ENCODE measurements at places on chromosomes 1 and 21. TPM values are rescaled to one million over a fixed set of nuclear protein-coding genes. Genes with fewer than 3 reads are reported as not detected.
A peak's percentile ranks its signal among the peaks of the same experiment; 100 is the strongest.

GRCh38 chr1:215119719-215120365 is 37.3 kb downstream of the KCNK2 start:
- DNase-seq: peak; percentile 85
- H3K27ac ChIP-seq: peak overlapping the region; percentile 64
- H3K27me3 ChIP-seq: no peaks in the 10 kb centered on the region
- H3K36me3 ChIP-seq: peaks cover 30% of the 10 kb centered on the region
- H3K4me3 ChIP-seq: no peak overlapping the region
- peaks cover 57% of the 10 kb centered on the region for H3K4me1 ChIP-seq

DNA sequence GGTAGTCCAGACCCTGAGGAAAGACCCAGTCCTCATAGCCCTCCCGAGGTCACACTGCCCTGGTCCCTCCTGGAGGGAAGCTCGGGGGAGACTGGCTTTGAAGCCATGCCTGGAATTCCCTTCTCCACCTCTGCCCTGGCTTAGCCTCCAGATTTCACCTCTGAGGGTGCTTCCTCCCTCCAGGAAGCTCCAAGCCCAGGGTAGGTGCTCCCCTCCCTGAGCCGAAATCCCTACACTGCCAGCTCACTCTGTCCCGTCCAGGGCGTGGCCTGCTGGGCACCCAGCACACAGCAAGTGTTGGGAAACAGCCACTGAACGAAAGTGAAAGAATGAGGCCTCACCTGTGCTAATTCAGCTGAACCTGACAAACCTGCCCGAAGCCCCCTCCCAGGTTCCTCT is 6.0 kb upstream of the TNFRSF25 start:
- no peaks in the 10 kb centered on the region for H3K4me1 ChIP-seq
- no peaks in the 10 kb centered on the region for H3K27me3 ChIP-seq
- no peak overlapping the region for H3K4me3 ChIP-seq
- H3K36me3 ChIP-seq: no peaks in the 10 kb centered on the region
- DNase-seq: no peak

DNA sequence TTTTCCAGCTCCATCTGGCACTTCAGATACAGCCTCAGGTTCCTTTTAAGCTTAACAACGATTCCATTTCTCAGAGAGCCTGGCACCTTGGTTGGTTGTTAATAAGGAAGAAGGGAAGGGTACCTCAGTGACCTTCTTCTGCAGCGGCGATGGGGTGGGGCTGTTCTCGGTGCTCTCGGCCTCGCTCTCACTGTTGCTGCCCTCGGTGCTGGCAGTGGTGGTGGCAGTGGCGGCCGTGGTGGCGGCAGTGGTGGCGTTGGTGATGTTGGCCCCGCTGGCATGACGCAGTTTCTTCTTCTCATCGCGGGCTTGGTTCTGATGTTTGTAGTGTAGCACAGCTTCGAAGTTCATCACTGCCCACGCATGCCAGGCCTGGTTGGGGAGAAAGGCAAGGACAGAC is 30.7 kb upstream of the EXOSC10 start:
- no peak overlapping the region for H3K27ac ChIP-seq
- peaks cover 45% of the 10 kb centered on the region for H3K36me3 ChIP-seq
- no peak for DNase-seq
- no peak overlapping the region for H3K4me3 ChIP-seq
- H3K27me3 ChIP-seq: no peaks in the 10 kb centered on the region

DNA sequence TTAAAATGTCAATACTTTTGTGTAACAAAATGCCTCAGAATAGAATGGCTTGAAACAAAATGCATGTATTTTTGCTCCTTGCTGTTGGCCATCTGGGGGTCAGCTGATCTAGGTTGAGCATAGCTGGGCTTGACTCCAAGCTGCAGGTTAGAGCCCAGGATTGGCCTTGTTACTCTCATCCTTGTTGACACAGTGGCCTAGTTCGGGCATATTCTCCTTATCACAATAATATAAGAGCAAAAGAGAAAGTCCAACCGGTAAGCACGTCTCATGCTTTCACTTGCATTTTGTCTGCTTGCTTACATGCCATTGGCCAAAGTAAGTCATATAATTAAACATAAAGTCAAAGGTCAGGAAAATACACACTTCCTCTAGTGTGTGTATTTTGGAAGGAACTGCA is 456.2 kb downstream of the KCNT2 start:
- no peak overlapping the region for H3K4me3 ChIP-seq
- H3K27me3 ChIP-seq: no peaks in the 10 kb centered on the region
- DNase-seq: no peak

- H3K4me1 ChIP-seq: no peaks in the 10 kb centered on the region
- no peak for DNase-seq
- no peaks in the 10 kb centered on the region for H3K27me3 ChIP-seq
Observed at GRCh38 chr21:42459082-42459460, 37.0 kb downstream of the RSPH1 start.

DNA sequence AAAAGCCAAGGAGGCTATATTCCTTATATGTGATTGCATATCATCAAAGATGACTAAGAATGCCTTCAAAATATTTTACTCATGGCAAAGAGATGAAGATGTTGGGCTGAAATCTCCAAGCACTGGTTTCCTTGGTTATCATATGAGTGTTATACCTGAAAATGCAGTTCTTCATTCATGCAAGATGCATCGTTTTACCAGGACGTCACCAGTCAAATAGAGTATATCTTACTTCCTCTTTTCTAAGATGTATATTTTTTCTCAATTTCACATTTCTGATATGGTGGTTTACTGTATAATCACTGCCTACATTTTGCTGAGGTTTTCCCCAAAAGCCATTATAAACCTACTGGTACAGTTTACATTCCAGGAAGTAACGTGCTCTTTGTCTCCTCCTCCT is 1085.7 kb downstream of the NCAM2 start:
- H3K36me3 ChIP-seq: no peaks in the 10 kb centered on the region
- DNase-seq: no peak
- H3K4me3 ChIP-seq: no peak overlapping the region
- no peak overlapping the region for H3K27ac ChIP-seq
- H3K4me1 ChIP-seq: no peaks in the 10 kb centered on the region
- no peaks in the 10 kb centered on the region for H3K27me3 ChIP-seq

DNA sequence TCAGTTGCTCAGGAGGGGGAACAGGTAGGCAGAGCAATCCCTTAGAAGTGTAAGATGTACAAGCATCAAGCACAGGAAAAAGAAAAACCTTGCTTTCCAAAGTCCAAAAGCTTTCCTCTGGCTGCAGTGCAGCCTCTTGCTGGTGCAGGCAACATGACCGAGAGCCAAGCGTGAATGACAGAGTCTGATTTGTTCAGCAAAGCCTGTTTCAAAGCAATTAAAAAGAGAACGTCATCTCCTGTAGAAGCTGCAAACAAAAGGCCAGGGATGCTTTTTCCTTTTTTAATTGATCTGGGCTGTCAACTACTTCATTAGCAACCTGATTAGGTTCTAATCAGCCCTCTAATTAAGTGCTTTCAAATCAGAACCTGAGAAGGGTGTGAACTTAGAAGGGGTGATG is 38.2 kb upstream of the PLA2G2C start:
- peaks cover 71% of the 10 kb centered on the region for H3K27me3 ChIP-seq
- no peak overlapping the region for H3K4me3 ChIP-seq
- H3K4me1 ChIP-seq: no peaks in the 10 kb centered on the region
- no peaks in the 10 kb centered on the region for H3K36me3 ChIP-seq
- no peak overlapping the region for H3K27ac ChIP-seq

DNA sequence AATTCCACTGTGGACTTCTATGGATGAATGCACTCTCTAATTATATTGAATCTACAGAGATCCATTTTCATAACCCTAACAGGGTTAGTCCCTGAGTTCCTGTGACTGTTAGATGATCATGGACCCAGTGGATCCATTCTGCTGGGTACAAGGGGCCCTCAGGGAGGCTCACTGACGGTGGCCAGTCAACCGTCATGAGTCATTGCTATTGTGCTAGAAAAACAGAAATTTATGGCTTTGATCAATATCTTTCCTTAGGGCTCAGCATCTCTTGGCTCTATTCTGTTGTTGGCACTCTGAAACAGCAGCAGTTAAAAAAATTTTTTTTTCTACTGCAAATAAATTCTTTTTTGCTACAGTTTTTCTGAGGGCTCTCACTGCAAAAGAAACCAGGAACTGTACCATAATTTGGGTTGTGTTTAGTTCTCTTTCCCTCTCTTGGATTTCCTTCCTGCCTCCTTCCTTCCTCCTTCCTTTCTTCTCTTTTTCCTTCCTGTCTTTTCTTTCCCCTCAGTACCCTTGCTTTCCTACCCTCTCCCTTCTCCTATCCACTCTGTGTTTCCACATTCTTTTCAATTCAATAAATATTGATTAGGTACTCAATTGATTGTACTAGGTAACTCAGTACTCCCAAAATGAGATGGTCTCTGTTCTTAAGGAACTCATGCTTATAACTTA is 49.5 kb downstream of the UTP25 start:
- no peaks in the 10 kb centered on the region for H3K36me3 ChIP-seq
- H3K4me3 ChIP-seq: no peak overlapping the region
- H3K27ac ChIP-seq: no peak overlapping the region

DNA sequence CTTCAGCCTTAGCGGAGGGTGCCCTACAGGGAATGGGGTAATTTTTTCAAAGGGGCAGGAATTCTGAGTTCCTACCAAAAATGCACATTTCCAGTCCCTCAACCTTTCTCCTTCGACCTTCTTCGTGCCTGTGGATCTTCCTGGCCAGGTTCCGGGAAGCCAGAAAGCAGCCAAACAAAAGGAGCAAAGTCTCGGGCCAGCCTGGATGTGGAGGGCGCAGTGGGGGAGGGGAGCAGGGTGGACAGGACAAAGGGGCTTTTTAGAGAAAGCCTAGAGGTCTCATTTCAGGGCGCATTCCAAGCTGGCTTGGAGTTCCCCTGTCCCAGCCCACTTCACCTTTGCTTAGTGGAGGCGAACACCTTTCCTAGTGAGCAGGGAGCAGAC is 2.9 kb upstream of the INAVA start:
- no peak for DNase-seq
- no peaks in the 10 kb centered on the region for H3K4me1 ChIP-seq
- no peak overlapping the region for H3K27ac ChIP-seq
- H3K27me3 ChIP-seq: peaks cover 48% of the 10 kb centered on the region
- no peaks in the 10 kb centered on the region for H3K36me3 ChIP-seq
- peak overlapping the region; percentile 72 for H3K4me3 ChIP-seq

DNA sequence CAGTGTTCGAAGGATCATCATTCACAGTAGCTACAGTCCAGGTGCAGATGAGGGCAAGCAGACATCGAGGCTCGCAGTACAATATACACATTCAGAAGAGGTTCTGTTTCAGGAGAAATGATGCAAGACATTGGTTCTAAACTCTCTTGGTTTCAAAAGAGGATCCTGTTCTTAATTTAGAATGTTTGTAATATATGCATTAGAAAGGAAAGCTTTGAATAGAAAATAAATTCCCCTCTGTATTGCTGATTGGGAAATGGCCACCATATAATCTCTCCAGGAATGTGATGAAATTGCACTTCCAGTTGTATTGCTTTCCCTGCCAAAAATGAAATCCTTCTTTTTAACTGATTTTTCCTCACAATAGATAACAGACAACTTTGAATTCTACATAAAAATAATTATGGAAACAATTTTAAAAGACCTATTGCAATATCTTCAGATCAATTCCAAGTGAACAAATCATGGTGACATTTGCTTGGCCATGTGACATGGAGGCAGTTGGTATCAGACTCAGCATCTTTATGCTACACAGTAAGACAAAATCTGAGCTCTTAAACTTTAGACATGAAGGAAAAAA is 27.6 kb upstream of the SIPA1L2 start:
- no peak overlapping the region for H3K27ac ChIP-seq
- H3K4me3 ChIP-seq: no peak overlapping the region
- peaks cover 3% of the 10 kb centered on the region for H3K27me3 ChIP-seq
- no peaks in the 10 kb centered on the region for H3K4me1 ChIP-seq
- DNase-seq: no peak
- H3K36me3 ChIP-seq: no peaks in the 10 kb centered on the region

DNA sequence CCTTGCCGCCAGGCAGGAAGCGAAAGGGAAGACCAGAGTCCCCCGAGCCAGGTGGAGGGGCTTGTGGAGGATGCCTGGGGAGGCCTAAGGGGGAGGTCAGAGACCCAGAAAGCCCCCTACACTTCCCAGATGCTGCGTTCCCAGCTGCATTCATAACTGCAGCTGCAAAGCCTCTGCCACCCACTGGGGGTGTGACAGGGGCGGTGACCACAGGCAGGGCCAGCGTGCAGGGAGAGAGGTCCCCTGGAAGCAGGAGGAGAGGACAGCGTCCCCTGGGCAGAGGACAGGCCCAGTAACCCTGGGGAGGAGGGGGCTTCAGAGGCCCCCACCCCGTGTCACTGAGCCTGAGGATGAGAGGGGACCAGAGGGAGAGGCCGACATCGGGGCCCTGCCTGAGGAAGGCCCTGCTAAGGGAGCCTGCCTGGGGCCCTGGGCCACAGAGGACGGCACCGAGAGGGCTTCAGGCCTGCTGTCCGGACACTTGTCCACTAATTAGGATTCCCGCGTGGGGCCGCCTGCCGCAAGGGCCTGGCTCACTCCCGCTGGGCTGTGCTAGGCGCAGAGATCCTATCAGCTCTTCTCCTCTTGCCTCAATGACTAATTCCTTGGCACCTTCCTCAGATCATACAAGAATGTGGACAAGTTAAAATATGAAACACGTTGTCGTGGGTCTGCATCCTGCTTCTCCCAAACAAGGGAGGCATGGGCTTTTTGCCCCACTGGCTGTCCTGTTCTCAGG is 49.1 kb upstream of the CCDC27 start:
- H3K27ac ChIP-seq: no peak overlapping the region
- no peaks in the 10 kb centered on the region for H3K36me3 ChIP-seq
- peaks cover 36% of the 10 kb centered on the region for H3K27me3 ChIP-seq
- no peak overlapping the region for H3K4me3 ChIP-seq
- peak; percentile 70 for DNase-seq

GRCh38 chr1:14866911-14867612 is 268.6 kb downstream of the KAZN start:
- H3K36me3 ChIP-seq: no peaks in the 10 kb centered on the region
- no peak overlapping the region for H3K27ac ChIP-seq
- H3K27me3 ChIP-seq: peaks cover 12% of the 10 kb centered on the region
- DNase-seq: no peak

- no peak for DNase-seq
- peaks cover 26% of the 10 kb centered on the region for H3K4me1 ChIP-seq
- H3K4me3 ChIP-seq: no peak overlapping the region
- H3K27ac ChIP-seq: no peak overlapping the region
Observed at GRCh38 chr21:34132926-34133325, 59.5 kb downstream of the MRPS6 start.

- DNase-seq: peak; percentile 88
- H3K4me1 ChIP-seq: no peaks in the 10 kb centered on the region
- H3K36me3 ChIP-seq: no peaks in the 10 kb centered on the region
- peak overlapping the region; percentile 60 for H3K4me3 ChIP-seq
- H3K27me3 ChIP-seq: no peaks in the 10 kb centered on the region
- no peak overlapping the region for H3K27ac ChIP-seq
Observed at GRCh38 chr1:61641578-61642336, 83.2 kb downstream of the TM2D1 start.

TCHH gene
- total RNA-seq: not detected

FCRL5 gene
- not detected for total RNA-seq

MTARC1 gene
- total RNA-seq: 0.76 TPM

MORN1 gene
- total RNA-seq: 6.3 TPM

TARS2 gene
- 6.7 TPM for total RNA-seq

PGLYRP4 gene
- total RNA-seq: not detected

All from GM23248 (cell line).